ENCODE measurements at places on chromosomes 12 and 14. TPM values are rescaled to one million over a fixed set of nuclear protein-coding genes. Genes with fewer than 3 reads are reported as not detected.

- DNase-seq, result no peak
Observed at GRCh38 chr14:28113311-28113710, 653.3 kb upstream of the FOXG1 start.

DNA sequence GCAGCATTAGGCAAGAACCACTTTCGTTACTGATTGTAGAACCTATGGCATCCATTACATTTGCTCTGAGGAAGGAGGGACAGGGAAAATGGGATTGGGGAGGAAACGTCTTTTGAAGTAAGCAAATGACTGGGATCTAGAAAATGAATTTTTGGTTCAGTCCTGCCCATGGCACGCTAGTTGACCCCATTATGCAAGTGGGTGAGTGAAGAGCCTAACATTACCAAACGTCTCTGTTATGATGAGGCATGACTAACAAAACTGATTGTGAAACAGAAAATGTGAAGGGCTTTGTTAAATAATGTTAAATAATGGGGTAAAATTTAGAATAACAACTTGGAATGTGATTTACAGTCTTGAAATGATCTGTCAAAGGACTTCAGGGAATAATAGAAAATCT is 38.9 kb downstream of the CPSF2 start:
- DNase-seq, result no peak

The ITGB7 gene
- 0.45 TPM for polyA plus RNA-seq

The USP44 gene
- polyA plus RNA-seq, result 0.84 TPM

GRCh38 chr14:72743626-72744025 is 150.3 kb downstream of the DPF3 start:
- no peak for DNase-seq
